ENCODE measurements at places on chromosomes 13 and 19.

GRCh38 chr13:36680913-36681312 is 7.1 kb downstream of the SERTM1 start:
- no peak for DNase-seq

GRCh38 chr19:3690551-3691371 is 9.5 kb downstream of the PIP5K1C start:
- DNase-seq, result peak; percentile 33

- no peak for DNase-seq
These were observed 12.1 kb upstream of the ZNF554 start for GRCh38 chr19:2807379-2808128.

GRCh38 chr19:31109636-31110035 is 239.6 kb downstream of the TSHZ3 start:
- DNase-seq, result no peak

DNA sequence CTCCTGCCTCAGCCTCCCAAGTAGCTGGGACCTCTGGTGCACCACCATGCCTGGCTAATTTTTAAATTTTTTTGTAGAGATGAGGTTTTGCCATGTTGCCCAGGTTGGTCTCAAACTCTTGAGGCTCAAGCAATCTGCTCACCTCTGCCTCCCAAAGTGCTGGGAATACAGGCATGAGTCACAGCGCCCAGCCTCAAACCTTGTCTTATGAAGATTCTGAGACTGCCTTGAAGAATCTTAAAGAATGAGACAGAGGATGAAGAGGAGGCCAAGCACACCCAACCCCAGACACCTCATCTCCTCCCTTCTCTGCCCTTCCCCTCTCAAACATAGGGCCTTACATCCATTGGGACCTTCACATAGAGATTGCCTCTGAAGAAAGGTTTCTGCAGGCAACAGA is 179.7 kb downstream of the ABCC4 start:
- no peak for DNase-seq

Measured in stimulated activated CD4-positive, alpha-beta T cell treated with anti-CD3 and anti-CD28 coated beads, Interleukin-15, amount 100 ng/mL, for 24 hours (primary cell).